ENCODE measurements at places on chromosomes 16 and 17. TPM values are rescaled to one million over a fixed set of nuclear protein-coding genes. Genes with fewer than 3 reads are reported as not detected.

Gene ADAD2
- total RNA-seq = 0.16 TPM

Gene CES1
- not detected for total RNA-seq

Gene TMC8
- total RNA-seq = 123 TPM

Gene FOXL1
- total RNA-seq = not detected

Gene TNP2
- total RNA-seq = not detected

Gene ASB16
- total RNA-seq = 0.14 TPM

Gene JPT2
- total RNA-seq = 77.1 TPM

Gene CBLN1
- total RNA-seq = not detected

Gene SAT2
- total RNA-seq = 22.2 TPM

DNA sequence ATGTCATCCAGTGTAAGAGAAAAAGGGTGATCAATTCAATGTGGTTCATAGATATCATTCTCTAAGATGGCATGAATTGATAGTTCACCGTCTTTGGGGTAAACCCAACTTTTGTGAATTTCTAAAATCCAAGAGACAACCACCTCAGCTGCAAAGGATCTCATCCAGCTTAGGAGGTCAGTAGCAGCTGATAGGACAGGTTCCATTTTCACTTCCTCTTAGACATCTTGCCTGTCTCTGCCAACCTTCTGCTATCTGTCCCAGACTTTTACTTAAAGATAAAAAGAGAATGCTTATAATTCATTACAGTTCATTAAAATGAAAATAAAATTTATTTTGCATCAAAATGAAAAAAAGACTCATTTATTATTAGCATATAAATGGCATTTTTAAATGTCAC is 468.2 kb downstream of the XYLT1 start:
- DNase-seq = no peak

- no peak for DNase-seq
Observed at GRCh38 chr17:74920642-74921025, 2.4 kb downstream of the USH1G start.

- DNase-seq = no peak
Observed at GRCh38 chr16:84834403-84834772, 14.6 kb downstream of the CRISPLD2 start.

DNA sequence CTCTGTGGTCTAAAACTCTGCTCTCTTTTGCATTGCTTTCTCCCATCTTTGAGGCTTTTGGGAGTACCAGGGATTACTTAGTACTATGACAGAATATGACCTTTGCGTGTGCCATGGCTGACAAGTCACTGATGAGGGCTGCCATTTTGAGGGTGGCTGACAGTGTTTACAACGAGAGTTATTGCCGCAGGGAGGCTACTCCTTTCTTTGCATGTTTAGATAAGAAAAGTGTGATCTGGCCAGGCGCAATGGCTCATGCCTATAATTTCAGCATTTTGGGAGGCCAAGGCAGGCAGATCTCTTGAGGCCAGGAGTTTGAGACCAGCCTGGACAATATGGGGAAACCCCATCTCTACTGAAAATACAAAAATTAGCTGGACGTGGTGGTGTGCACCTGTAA is 77.5 kb downstream of the GSG1L start:
- DNase-seq = no peak

DNA sequence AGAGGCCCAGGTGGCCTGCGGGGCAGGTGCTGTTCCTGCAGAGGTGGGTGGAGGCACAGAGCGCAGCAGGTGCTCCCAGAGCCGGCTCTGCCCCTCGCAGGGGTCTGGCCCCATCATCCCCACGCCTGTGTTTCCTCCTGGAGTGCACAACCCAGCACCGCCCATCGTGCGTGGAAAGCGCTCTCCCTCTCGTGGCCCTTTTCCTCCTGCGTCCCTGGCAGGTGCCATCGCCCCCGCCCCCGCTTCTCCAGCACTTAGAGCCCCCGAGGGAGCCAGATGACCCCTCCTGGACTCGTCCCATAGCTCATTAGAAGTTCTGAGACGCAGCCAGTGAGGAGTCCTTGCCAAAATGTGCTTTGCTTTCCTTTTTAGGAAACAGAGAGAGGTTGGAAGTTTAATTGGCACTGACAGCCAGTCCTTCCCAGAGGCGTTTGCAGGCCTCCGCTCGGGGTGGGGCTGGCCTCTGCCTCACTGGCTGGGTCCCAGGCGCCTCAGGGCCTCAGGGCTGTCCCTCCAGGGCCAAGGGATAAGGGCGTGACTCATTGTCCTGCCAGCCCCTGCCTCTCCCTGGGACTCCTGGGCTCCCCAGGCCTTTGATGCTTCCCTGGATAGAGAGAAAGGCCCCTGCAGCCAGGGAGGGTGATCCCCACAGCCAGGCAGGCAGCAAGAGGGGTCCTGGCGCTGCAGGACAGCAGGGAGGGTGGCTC is 32.2 kb upstream of the CHMP6 start:
- DNase-seq = no peak

- DNase-seq = no peak
Observed at GRCh38 chr17:21127509-21128077, 829 bp downstream of the DHRS7B start.

DNA sequence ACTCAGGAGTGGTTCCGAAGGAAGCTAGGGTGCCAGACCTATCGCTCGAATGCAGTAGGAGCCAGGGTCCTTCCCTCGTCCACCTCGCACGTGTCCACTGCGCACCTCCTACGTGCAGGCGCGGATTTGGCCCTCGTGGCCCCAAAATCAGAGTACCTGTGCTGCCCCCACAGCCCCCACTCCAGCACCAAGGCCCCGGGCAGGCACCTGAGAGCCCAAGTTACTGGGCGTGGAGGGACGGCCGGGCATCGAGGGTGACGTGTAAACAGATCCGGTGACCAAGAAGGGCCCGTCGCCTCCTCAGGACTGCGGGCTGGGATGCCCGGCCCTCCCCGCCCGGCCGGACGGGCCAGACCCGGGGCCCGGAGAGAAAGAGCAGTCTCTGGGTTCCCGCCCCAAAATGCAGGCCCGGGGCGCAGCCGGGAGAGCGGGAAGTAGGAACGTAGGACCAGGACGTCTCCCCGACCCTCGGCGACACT is 492 bp downstream of the SLC25A39 start:
- DNase-seq = peak; percentile 35

GRCh38 chr16:50719401-50720337 is 22.2 kb upstream of the CYLD start:
- peak; percentile 30 for DNase-seq

DNA sequence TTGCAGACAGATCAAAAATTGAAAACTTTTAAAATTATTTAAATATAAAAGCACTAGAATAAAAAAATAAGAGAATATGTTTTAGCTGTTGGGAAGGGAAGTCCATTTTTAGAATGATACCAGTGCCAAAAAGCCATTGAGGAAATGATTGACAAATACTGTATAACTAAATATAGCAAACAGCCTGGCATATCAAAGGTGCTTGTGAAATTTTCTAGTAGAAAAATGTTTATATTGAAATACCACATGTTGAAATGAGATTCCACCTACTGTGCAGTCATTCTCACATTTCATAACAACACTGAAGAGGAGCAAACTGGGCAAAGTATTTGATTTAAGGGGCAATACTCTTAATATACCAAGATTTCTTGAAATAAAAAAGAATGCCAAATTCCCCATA is 183.5 kb downstream of the PHKB start:
- no peak for DNase-seq

GRCh38 chr16:11586856-11587642 is at the start of gene LITAF:
TSS of gene LITAF (minus strand) at chr16:11586919. CDS start at chr16:11556730, 30,189 bp downstream.
- peak; percentile 74 for DNase-seq

DNA sequence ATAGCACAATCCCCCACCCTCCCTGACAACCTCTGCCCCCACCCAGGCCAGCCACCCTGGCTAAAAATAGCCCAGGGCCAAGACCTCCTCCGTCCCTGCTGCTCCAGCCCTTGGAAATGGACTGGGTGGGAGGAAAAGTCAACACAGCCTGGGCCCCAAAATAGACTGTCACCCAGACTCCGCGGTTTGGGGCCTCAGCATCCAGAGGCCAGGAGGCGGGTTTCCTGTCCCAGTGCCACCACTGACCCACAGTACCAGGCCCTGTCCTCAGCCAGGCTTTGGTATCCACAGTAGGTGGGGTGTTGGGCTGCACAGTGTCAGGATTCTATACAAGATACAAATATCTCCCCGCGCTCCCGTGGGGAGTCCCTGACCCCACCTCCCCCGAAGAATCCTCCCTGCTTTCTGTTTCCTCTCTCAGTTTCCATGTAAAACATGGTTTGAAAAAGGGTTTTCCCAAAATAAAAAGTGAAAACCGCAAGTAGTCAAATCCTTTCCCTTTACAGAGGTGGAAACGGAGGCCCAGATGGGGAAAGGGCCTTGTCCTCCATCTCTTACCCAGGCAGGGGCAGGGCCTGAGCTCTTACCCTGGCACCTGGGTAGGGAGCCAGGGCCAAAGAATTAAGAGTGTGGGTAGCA is 20.1 kb downstream of the CPNE2 start:
- no peak for DNase-seq

- DNase-seq = no peak
Observed at GRCh38 chr16:31467151-31467773, 4.7 kb upstream of the TGFB1I1 start.

DNA sequence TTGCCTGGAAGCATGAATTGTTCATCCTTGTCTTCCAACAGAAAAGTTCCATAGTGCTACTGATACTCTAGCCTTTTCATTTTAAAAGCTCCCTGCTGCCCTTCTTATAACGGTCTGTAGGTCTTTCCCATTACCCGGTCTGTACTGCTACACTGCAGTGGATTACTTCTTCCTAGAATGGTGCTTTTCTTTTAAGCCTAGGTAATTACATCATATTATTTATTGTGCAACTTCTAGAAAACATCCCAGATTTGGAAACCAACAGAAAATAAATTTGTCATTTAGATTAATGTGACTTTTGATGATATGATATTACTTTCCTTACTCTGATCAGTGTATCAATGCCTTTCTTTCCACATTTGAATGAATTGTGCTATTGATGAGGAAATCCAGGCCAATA is 199.4 kb downstream of the TANC2 start:
- DNase-seq = no peak

DNA sequence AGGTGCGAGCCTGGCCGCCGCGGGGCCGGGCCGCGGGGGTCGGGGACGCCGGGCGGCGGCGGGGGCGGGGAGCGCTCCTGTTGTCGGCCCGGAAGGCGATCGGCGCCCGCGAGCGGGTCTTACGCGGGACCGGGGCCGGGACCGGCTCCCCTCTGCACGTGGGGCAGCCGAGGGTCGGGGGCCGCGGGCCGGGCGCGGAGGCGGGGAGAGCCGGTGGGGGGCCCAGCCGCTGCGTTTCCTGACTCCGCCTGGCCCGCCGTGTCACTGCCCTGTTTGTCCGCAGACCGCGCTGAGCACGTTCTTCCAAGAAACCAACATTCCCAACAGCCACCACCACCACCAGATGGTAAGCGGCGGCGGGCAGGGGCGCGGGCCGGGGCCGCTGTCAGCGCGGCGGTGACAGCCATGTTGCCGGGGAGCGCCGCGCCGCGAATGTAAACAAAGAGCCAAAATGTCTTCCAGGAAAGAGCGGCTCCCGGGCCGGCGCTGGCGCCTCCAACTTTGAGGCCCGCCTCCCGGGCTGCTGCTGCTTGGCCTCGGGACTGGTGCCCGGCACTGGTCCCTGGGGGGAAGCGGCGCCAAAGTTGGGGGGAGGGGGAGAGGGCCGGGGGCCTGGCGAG is 586 bp downstream of the UBALD2 start:
- peak; percentile 77 for DNase-seq

Data from activated CD4-positive, alpha-beta T cell treated with anti-CD3 and anti-CD28 coated beads for 36 hours (primary cell).